ENCODE measurements at places on chromosomes 7 and 10.
A peak's percentile ranks its signal among the peaks of the same experiment; 100 is the strongest.

GRCh38 chr7:76383089-76383944 is 24.5 kb upstream of the YWHAG start:
- DNase-seq, result no peak

GRCh38 chr7:121305109-121305508 is 23.7 kb upstream of the WNT16 start:
- DNase-seq, result no peak

- no peak for DNase-seq
Observed at GRCh38 chr7:27863880-27864279, 123.9 kb downstream of the TAX1BP1 start.

DNA sequence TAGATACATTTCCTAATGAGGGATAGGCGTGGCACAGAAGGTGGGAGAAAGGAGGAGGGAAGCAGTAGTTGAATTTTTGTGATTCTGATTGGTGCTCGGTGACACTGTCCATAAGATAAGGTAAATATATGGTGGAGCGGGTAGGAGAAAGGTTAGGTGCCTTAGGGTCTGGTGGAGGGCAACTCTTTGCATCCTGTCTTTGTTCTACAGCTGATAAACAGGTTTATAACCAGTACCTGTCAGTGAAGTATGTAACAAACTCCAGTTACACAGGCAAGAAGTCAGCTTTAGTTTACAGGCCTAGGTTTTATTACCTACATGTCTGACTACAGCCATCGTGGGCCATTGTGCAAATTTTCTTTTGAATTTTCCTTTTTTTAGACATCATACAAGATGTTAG is 10.9 kb upstream of the FAM180A start:
- DNase-seq, result no peak

GRCh38 chr10:16944402-16944801 is 127.2 kb upstream of the RSU1 start:
- no peak for DNase-seq

- no peak for DNase-seq
Observed at GRCh38 chr7:28658381-28658780, 246.1 kb downstream of the CREB5 start.

DNA sequence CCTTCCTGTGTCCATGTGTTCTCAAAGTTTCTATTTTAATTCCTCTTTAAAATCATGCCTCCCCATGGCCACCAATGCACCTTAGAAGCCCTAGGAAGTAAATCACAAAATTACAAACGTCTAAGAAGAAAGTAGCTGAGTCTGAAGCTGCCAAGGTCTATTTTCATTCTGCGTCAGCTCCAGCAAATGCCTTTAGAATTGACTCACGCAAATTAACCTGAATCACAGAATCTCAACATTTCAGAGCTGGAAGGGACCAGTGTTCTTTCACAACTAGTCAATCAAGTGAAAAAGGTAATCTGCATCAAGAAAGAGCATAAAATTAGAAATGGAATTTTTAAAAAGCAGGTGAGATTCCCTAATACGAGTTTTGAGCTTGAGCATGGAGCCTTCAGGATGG is 1017.6 kb downstream of the SORCS3 start:
- no peak for DNase-seq

DNA sequence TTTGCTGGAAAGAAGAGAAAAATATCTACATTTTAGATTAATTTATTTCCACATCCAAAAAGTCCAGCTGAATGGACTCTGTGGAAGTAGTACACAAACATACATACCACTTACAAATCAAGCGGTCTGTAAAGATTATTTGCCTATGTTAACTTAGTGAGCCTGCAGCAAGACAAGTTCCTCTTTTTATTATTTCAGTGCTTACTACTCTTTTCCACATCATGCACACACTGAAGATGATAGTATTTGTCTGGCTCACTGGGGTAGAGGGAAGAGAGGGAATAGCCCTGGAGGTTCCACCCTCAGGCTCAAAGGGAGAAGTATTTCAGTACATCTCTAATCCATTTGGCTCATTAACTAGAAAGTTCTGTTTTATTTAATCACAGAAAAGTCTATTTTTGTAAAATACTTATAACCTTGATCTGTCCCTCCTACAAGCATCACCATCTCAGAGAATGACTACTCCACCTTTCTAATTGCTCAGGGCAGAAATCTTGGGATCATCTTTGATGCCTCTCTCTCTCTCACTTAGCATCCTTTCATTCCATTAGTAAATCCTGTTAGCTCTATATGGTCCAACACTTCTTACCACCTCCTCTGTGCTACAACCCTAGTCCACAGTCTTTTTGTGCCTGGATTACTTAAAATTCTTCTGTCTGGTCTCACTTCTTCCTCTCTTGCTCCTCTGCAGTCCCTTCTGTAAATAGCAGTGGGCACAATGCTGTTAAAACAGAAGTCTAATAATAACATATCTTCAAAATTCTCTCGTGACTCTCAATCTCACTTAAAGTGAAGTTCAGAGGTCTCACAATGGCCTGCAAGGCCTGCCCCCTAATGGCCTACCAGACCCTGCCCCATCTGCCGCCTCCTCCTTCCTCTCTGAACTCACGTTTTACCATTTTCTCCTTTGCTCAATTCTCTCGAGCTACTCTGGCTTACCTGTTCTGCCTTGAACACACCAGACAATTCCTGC is 64.3 kb upstream of the CCDC6 start:
- no peak for DNase-seq

- DNase-seq, result no peak
Observed at GRCh38 chr10:128096486-128097199, 29.6 kb downstream of the MKI67 start.

DNA sequence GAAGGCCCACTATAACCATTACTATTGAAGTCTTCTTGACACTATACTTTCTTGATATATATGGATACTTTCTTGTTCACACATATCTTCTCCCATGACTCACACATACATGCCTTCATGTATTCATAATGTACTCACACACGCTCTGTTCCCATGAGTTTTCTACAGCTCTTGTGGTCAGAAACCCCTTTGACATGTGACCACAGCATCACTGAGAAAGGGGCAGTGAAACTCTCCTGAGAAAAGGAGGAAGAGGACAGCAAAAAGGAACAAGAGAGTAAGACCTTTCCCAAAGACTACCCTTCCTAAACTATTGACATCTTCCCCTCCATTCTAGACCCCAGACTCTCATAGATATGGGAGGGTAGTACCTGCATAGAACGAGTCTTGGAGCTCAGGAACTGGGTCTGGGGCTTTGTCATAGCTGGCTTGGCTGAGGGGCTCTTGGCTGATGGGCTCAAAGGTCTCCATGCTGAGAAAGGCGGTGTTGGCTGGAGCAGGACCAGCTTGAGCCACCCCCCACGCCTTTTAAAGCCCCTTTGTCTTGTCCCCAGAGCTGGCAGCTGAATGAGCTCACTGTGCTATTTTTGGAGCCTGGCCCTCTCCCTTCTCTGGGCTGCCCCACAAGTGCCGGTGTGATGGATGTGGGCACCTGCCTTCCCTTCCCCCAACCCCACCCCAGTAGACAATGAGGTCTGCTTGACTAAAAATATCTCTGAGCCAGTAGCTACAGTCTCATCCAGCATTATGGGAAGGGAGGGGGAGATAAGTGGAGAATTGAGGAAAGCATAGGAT is 5.1 kb downstream of the SYNPO2L start:
- DNase-seq, result no peak

GRCh38 chr10:84534168-84534567 is 205.8 kb downstream of the CCSER2 start:
- no peak for DNase-seq

GRCh38 chr10:69570050-69570816 is 3.0 kb downstream of the NEUROG3 start:
- no peak for DNase-seq

GRCh38 chr7:133940368-133940767 is 186.8 kb upstream of the LRGUK start:
- no peak for DNase-seq

DNA sequence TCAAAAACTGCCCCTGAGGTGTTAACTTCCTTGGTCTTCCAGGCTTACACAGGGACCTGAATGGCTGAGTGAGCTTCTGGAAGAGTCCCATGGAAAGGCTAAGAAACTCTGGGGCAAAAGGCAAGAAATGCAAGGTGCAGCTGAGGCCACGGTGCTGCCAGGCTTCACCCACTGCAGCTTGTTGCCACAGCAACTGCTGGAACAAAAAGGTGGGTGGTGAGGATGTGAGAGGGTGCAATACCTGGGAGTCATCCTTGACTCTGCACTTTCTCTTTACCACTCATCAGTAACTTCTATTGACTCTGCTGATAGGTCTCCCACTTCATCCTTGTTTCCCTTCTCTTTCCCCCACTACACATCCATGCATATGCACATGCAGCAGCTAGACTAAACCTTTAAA is 258.6 kb downstream of the BMPER start:
- no peak for DNase-seq

DNA sequence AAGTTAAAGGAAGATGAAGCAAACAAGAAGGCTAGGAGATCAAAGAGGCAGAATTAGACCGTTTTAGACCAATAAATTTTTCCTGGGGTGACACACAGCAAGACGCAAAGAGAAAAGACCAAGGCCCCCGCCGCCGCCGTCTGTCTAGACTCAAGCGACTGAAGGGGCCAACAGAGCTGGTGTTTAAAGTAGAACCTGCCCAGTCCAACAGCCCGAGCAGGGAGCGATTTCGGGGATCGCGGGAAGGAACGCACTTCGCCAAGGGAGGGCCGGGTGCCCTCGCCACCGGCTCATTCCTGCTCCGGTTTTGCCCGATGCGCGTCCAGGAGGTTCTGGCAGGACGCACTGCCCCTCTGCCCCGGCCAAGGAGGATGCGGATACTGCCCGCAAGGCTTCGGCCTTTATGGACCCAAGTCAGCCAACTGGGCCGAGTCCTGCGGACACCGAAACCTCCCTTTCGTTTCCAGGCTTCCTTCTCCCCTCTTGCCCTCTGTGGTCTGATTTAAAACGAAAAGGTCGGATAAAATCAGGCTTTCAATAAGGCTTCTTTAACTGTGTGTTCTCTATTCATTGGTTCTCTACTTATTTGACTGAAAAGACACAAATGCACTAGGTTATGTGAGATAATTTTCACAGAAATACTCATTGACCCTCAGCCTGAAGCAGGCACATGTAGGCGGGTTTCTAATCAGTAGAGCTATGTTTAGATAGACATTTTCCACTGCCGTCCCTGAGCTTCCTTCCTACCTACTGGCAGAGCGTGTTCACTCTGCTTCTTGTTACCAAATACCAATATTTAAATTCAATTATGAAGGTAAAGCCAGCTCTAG is 2.2 kb upstream of the HOXA7 start:
- DNase-seq, result no peak

DNA sequence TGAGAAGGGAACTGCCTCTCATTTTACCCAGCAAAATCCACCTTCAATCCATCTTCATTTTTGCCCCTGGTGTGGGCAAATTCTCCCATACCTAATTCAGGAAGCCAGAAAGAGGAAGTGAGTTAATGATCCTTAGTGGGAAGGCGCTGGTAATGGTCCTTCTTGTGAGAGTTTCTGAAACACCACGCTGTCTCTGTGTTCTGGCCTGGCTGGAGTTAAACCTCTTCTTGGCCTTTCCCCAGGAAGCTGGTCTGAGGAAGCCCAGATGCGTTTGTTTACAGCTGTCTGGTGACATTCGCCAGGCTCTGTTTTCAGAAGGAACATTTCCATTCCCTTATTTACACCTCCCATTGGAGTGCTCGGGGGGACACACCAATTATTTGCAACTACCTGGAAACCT is 24.3 kb downstream of the HTRA1 start:
- no peak for DNase-seq

GRCh38 chr10:72335394-72336258 is 19.1 kb downstream of the DNAJB12 start:
- peak; percentile 52 for DNase-seq

- peak; percentile 75 for DNase-seq
Observed at GRCh38 chr7:35801392-35802101, 690 bp downstream of the SEPTIN7 start.

- no peak for DNase-seq
Observed at GRCh38 chr10:84405662-84406061, 77.3 kb downstream of the CCSER2 start.

DNA sequence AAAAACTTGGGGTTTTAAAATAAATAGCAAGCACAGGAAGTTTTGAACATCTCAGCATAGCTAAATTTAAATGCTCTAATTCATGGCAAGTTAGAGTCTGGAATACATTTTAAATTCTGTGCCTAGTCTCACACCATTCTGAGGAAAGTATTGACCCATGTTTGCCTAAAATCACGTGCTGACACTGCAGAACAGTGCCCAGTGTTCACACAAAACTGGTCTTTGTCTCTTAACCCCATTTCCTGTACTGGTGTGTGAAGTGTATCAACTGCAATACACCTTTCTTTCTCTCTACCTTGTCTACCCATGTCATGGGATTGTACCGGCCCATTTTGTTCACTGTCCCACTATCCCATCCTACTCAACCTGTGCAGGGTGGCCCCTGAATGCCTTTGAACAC is 749.7 kb upstream of the POM121L12 start:
- no peak for DNase-seq

DNA sequence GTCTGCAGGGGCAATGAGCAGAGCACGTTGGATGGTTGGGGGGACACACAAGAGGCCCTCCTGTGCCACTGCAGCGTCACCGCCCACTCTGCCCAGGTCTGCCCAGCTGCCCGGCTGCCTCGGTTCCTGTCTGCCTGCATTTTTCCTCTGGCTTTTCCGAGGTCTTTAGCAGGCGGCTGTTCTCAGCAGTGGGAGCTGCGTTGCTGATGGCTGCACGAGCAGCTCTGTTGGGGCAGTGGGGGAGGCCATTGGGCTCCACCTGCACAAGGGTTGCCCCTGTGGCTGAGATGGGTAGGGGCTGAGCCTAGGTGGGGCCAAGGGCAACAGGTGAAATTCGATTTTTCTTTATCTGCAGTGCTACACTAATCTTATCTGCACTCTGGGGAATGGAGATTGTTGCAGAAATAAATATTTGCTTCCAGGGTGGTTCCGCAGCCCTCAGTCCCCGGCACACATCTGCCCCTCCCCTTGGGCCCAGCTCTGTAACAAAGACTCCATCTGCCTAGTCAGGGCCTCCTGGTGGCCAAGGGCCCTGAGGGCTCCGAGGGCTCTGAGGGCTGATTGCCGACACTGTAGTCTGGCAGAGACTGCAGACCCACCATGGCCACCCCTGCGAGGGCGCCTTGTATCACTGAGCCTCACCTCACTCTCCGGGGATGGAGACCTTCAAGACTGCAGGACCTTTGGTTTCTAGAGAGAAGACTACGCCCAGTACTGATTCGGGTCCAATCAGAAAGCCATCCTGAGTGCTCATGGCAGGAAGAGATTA is 141.7 kb upstream of the SHH start:
- DNase-seq, result no peak

- no peak for DNase-seq
Observed at GRCh38 chr7:69035826-69036225, 562.4 kb upstream of the AUTS2 start.

GRCh38 chr10:132310701-132311337 is 3.1 kb upstream of the STK32C start:
- DNase-seq, result no peak

DNA sequence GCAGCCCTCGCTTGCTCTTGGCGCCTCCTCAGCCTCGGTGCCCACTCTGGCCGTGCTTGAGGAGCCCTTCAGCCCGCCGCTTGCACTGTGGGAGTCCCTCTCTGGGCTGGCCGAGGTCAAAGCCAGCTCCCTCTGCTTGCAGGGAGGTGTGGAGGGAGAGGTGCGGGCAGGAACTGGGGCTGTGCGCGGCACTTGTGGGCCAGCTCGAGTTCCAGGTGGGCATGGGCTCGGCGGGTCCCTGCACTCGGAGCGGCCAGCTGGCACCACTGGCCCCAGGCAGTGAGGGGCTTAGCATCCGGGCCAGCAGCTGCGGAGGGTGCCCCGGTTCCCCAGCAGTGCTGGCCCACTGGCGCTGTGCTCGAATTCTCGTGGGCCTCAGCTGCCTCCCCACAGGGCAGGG is 152.1 kb upstream of the SEMA3C start:
- no peak for DNase-seq
